ENCODE measurements at places on chromosomes 5 and 9.

DNA sequence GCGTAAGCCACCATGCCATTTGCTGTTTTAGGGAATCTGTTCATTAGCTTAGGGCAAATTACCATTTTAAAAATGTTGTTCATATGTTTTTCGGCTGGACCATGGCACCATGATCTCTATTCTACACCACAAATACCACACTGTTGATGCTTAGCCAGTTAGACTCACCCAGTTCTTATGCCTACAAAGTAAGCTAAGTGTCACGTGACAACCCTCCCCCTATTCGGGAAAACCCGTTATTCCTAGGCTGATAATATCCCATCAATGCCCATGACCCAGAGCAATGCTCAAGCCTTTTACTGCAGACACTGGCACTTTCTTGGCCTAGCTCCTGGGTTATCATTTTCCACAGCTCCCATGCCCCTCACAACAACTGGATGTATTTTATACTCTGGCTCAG lies 280.3 kb upstream of the KLF9 start:
- DNase-seq: no peak

GRCh38 chr5:148735301-148735835 lies 81.0 kb upstream of the HTR4 start:
- DNase-seq: no peak

DNA sequence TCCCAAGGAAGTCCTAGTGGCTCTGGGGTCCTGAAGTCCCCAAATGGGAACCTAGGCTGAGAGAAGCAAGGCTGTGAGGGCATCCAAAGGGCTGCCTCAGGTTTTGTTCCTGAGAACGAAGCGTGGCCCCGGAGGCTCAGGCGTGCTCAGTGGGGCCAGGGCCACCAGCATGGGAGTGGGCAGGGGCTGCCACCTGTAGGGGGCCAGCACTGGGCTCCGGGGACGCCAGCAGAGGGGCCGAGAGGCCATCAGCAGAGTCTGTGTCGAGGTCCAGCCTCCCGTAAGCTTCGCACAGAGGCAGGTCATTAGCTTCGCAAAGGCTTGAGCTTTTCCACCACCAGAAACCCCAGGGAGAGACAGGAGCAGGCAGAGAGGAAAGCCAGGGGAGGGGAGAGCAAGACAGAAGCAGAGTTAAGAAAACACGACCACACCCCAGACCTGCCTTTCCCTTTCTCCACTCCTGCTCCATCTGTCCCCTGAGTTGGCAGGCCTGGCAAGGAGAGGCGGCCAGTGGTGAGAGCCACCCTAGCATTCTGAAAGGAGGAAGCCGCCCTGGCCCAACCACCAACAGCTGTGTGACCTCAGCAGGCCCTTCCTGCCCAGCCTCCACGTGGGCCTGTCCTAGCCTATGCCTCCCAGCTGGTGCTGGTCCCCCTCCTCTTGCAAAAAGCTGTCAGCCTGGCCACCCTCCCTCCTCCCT lies 5.5 kb upstream of the SURF6 start:
- DNase-seq: no peak

DNA sequence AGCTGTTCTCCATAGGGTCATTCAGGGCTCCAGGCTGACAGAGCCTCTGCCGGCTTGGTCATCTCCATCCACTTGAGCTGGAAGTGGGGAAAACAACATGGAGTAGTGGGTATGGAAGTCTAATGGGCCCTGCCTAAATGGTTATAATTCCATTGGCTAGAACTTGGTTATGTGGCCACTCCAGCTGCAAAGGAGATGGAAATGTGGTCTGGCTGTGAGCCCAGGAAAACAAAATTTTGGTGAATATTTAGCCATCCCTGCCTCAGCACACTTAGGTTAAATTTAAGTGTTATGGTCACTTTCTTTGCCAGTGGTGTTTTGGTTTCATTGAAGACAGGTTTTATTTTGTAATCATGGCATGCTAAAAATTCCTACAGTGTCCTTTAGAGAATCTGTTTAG lies 112.3 kb downstream of the SMARCA2 start:
- no peak for DNase-seq

DNA sequence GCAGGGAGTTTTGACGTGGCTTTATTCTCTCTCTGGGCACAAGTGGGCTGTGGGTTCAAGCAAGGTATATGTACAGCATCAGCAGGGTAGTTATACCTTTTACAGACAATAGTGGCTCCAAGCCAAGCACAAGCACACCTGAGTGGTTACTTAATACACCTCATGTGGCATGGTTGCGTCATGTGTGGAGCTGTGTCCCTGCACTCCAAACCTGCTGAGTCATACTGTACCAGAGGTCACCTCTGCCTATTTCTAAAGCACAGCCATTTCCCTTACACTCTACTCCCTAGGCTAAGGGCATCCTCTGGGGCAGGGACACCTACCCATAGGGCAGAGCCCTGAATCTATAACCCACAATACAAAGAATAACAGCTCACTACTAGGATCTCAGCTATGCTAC lies 147.3 kb downstream of the OSTF1 start:
- no peak for DNase-seq

GRCh38 chr9:115593587-115594091 lies 475.7 kb upstream of the TNC start:
- DNase-seq: no peak

Measured in omental fat pad (tissue), 4 donors.